ENCODE measurements at places on chromosomes 5 and 9.

- ATAC-seq = peak; percentile 62
Observed at GRCh38 chr5:169527863-169528262, 55.7 kb upstream of the SPDL1 start.

DNA sequence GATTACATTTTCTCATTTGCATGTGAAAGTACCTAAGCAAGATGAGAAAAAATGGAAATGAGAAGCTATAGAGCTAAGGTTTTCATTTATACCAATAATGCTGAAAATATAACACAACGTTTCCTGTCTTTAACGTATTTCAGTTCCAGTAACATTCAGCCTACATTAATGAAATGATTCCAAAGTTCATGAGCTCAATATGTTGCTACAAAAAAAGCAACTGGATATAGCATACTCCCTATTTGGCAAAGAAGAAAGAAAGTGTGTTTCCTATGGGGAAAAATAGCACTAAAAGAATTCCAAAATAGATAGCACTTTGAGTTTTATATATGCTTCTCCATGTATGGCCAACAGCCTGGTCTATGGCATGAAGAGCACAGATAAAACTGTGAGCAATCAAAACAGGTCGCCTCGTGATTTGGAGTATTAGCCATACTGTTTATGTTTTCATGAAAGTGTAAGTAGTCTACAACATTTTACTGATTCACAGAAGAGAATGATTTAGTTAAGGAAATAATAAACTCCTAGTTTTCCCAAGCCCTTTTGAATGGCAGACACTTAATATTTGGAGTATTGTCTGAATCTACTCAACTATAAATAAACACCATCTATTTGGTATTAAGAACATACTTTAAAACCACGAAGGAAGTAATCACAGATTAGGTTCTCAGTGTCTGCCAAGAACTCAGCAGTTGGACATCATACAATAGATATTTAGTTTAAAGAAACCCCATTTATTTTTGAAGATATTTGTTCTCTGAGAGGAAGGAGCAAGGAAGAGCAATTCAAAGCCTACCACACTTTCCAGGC, 258.7 kb upstream of the RASA1 start:
- ATAC-seq = no peak

DNA sequence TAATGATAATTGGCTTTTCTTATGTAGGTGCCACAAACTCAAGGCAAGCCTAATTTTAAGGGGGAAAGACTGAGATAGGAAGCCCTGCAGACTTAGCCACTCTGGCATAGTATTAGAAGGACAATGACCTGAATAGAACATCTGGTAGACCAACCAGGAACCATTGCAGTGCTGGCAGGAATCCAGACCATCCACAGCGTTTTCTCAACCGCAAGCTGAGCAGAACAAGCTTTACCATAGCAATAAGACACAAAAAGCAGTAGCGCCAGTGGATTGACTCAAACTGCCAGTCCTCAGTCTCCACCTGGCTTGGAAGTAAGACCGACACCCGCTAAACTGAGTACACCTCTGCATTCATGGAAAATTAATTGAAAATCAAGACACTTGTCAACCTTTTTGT, 141.3 kb upstream of the LPAR1 start:
- no peak for ATAC-seq

- no peak for ATAC-seq
Observed at GRCh38 chr9:86274821-86275643, 7.3 kb downstream of the ISCA1 start.

GRCh38 chr5:145101246-145101645, 733.9 kb downstream of the PRELID2 start:
- no peak for ATAC-seq

DNA sequence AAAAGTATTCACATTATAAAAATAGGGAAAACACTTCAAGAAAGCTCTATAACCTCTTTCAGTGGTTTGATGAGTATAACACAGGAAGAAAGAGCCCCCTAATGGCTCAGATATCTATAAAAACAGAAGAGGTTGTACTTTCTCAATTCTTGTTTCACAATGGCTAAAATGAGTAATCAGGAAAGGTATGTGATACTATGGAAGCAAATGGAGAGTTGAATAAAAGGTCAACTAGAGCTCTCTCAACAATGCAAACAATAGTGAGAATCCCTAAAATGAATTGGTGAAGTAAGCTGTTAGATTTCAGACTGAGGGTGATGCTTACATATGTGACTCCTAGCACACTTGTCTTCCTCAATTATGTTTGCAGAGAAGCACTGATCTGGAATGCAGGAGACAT, 584.6 kb upstream of the CDH18 start:
- ATAC-seq = no peak

DNA sequence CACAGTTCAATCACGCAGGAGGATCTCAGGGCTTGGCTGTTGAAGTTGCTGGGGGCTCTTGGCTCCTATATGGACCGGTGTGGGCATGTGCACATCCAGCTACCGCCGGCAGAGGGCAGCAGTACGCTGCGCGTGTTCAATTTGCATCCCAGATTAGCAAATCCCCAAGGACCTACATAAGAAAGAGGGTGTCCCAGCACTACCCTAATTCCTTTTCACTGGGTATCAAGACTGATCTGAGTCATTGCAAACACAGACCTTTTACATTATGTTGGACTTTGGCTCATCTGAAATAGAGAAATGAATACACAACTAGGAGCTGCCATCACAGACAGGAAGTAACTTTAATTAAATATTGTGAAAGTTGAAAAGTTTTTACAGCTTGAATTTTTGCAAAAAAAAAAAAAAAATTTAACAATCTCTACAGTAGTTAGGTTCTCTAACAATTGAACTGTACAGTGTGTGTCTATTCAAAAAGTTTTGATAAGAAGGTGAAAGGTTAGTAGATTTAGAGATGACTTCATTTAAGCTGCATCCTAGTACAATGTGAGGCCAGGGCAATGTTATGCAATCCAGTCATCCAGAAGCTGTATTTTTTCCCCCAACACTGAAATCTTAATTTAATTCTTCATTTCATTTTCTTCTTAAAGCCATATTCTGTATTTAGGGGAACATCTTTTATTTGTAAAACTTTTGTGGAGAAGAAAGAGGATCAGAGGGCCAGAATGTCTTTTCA, 404.0 kb downstream of the EBF1 start:
- peak; percentile 53 for ATAC-seq

- no peak for ATAC-seq
Observed at GRCh38 chr5:133475986-133476385, 136.4 kb downstream of the FSTL4 start.

GRCh38 chr9:134709512-134710270, 68.1 kb downstream of the COL5A1 start:
- peak; percentile 68 for ATAC-seq

DNA sequence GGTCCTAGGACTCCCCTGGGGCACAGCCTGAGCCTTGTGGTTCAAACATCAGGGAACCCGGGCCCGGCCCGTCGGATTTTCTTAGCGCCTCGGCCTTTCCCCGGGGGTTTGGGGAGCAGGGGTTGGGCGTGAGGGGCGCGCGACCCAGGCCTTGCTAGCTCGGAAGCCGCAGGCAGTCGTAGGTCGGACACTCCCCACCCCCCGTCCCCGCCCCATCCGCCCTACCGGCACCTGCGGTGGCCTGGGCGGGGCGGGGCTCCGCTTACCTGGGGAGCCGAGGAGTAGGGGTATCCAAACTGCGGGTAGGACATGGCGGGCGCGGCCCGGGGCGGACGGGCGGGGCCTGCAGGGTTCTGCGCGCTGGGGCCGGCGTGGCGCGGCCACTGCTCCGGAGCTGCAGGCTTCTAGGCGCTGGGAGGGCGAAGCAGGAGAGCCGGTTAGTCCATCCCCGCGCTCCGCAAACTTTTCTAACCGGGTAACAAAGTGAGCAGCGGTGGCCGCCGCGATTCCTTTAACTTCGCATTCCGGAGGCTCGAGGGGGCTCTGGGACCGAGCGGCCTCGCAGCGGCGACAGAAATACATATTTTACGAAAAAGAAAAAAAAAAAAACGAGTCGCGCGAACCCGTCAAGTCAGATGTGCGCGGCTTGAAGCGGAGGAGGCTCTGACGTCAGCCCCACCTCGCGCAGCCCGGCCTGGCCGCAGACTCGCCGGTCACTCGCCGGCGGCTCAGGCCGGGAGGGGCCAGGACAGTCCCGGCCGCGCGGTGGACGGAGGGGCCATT, at the start of gene IRX4:
IRX4 (minus strand) TSS at position 589 of the 783 bp plus-strand sequence; CDS start at position 311, 278 bp downstream.
- ATAC-seq = no peak

DNA sequence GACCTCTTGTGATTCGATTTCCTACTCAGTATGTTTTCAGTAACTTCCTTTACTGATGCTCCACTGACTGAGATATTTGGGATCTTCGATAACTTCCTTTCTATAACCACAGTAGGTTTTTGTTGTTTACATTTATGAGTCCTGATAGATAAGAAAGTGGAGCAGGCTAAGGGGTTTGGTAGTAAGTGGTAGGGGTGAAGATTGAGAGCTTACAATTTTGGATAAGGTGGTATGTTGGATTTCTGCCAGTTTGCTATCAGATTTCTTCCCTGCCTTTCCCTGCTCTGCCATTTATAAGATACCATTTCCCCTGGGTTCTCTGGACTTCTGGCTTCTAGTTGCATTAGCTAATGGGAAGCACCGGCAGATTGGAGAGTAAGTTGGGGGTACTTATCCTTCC, 7.9 kb upstream of the NDUFS4 start:
- ATAC-seq = no peak

DNA sequence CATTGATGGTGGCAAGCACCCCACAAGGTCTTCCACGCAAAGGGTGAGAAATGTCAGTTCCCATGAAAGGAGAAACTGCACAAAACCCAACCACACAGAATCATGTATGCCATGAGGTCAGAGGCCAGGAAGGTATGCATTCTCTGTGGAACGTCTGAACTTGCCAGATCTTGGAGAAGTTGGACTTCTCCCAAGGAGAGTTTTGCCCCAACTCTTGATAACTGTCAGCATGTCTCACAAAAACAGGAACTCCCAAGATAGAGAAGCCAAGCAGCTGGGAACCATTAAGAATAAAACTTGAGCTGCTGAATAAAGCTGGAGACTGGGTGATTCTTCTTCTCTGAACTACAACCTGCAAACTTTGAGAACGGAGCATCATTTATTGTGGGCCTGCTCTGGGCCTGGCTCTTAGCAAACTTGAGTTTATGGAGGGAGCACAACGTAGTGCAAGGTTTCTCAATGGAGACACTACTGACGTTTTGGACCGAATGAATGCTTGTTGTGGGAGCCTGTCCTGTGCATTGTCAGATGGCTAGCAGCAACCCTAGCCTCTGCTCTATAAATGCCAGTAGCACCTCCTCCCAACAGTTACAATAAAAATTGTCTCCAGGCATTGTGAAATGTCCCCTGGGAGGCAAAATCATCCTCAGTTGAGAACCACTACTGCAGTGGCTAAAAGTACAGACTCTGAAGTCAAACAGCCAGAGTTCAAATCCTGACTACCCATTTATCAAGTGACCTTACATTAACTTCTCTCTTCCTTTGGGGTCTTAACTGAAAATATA, 193.5 kb downstream of the ACTL7B start:
- ATAC-seq = no peak

GRCh38 chr9:25570802-25571201, 107.4 kb downstream of the TUSC1 start:
- no peak for ATAC-seq

DNA sequence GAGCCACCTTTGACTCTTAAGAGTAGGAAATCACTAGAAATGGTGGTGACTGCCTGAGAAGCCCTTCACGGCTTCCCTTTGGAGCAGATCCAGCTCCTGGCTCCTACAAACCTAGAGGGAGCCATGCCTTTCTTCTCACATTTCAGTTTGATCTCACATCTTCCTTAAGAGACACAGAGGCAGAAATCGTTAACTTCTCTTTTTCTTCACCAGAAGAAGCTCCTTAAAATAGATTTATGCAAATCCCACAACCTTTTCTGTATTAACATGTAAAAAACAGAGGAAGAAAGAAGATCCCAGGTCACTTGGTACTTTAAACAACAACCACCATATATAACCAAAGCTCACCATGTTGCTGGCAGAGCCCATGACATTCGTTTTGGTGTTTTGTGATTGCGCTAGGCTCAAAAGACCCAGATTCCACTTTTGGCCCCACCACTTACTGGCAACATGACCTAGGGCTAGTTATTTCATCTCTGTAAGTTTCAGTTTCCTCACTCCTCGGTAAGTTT, 29.6 kb downstream of the PAX5 start:
- no peak for ATAC-seq

DNA sequence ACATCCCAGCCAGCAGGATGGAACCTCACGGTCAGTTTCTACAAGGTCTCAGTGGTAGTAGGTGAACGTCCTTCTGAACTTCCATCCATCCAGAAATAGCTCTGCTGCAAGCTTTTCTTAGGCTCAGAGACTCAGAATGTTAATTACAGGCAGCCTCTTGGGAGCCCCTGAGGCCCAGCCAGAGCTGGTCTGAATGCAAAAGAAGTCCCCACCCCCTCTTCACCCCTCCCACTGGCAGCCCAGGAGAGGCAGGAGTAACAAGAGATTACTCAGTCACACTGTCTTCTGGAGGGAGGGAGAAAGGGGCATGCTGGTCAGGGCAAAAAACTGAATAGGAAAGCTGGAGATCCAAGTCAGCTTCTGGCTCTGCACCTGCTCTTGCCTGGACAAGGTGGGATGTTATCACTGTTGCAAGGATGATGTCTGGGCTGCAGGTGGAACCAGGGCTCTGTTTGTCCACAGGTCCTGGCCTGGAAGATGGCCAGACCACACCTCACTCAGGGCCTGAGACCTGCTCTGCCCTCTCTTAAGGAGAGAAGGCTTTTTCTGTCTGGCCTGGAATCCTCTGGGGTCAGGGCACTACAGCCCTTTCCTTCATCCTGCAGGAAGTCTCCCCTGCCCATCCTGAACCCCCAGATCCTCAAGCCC, 9.1 kb downstream of the ENHO start:
- no peak for ATAC-seq

Data from gastroesophageal sphincter (tissue), 4 donors.